ENCODE measurements at places on chromosomes 5 and 9. TPM values are rescaled to one million over a fixed set of nuclear protein-coding genes. Genes with fewer than 3 reads are reported as not detected.

The FRMD3 gene
- total RNA-seq = 2.3 TPM

- H3K4me3 ChIP-seq = no peak overlapping the region
- DNase-seq = no peak
- peaks cover 28% of the 10 kb centered on the region for H3K27me3 ChIP-seq
- H3K27ac ChIP-seq = no peak overlapping the region
- H3K36me3 ChIP-seq = no peaks in the 10 kb centered on the region
These were observed 12.7 kb upstream of the PLEKHG4B start for GRCh38 chr5:79263-79662.

- H3K36me3 ChIP-seq = peaks cover 22% of the 10 kb centered on the region
- H3K27me3 ChIP-seq = no peaks in the 10 kb centered on the region
- peaks cover 54% of the 10 kb centered on the region for H3K4me1 ChIP-seq
- DNase-seq = no peak
- no peak overlapping the region for H3K27ac ChIP-seq
- no peak overlapping the region for H3K4me3 ChIP-seq
These were observed 23.3 kb downstream of the TRIO start for GRCh38 chr5:14166437-14166836.

DNA sequence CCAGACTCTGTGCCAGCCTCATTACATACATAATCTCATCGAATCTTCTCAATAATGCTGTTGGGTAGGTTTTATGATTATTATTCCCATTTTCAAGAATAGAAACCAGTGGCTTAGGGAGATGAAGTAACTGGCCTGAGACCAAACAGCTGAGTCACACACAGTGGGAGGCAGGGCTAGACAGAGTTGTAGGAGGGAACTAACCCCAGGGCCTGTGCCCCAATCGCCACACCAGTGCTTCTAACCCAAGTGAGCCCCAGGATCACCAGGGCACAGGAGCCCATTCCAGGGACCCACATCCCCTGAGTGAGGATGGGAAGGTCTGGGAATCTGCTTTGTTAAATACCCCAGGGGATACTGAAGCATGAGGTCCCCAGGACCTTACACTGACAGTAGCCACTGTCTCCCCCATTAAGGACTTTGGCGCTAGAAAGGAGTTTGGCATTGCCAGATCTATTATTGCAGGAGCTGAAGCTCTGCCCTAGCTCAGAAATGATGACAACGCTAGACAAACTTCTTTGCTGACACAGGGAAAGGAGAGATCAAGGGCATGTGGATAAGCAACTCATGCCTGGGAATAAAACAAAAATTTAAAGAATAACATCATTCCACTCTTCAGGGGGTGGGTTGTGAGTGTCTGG lies 63.8 kb upstream of the PPARGC1B start:
- DNase-seq = no peak
- no peaks in the 10 kb centered on the region for H3K27me3 ChIP-seq
- H3K36me3 ChIP-seq = no peaks in the 10 kb centered on the region
- no peak overlapping the region for H3K27ac ChIP-seq
- no peaks in the 10 kb centered on the region for H3K4me1 ChIP-seq

All from neural crest cell (in vitro differentiated cells).